Activated CD4-positive, alpha-beta T cell treated with anti-CD3 and anti-CD28 coated beads, Interleukin-2, amount 50 U/mL, for 24 hours (primary cell): ENCODE measurements at places on chromosomes 16 and 17.

DNA sequence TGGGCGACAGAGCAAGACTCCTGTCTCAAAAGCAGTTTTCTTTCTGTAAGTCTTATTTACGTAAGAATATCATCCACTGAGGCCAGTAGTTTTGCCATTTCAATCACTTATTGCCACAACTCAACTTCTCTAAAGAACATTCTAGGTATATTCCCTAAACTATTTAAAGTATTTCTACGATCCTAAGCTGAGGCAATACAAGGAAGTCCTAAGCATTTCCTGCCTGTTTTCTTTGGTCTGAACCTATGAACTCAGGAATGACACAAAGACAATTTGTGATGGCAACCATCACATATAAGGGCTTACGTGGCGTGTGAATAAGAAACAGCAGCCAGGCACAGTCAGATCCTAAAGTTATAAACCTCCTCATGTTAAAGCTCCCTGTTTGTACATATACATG lies 14.2 kb downstream of the USP36 start:
- no peak for DNase-seq

DNA sequence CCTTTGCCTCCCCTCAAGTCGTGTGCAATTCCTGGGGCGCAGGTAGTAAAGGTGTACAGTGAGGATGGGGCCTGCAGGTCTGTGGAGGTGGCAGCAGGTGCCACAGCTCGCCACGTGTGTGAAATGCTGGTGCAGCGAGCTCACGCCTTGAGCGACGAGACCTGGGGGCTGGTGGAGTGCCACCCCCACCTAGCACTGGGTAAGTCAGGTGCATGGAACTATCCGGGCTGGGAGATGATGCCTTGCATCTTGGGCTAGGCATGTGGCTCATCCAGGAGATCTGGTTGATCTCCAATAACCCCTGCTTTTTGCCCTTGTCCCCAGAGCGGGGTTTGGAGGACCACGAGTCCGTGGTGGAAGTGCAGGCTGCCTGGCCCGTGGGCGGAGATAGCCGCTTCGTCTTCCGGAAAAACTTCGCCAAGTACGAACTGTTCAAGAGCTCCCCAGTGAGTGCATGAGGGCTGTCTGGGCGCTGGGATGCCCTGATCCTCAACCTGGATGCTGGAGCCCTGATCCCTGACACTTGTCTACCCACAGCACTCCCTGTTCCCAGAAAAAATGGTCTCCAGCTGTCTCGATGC lies 5.2 kb downstream of the GRB7 start:
- DNase-seq = no peak

- no peak for DNase-seq
Observed at GRCh38 chr16:85983064-85983463, 84.1 kb downstream of the IRF8 start.

GRCh38 chr17:37518826-37519225 lies 29.1 kb downstream of the DUSP14 start:
- DNase-seq = no peak

DNA sequence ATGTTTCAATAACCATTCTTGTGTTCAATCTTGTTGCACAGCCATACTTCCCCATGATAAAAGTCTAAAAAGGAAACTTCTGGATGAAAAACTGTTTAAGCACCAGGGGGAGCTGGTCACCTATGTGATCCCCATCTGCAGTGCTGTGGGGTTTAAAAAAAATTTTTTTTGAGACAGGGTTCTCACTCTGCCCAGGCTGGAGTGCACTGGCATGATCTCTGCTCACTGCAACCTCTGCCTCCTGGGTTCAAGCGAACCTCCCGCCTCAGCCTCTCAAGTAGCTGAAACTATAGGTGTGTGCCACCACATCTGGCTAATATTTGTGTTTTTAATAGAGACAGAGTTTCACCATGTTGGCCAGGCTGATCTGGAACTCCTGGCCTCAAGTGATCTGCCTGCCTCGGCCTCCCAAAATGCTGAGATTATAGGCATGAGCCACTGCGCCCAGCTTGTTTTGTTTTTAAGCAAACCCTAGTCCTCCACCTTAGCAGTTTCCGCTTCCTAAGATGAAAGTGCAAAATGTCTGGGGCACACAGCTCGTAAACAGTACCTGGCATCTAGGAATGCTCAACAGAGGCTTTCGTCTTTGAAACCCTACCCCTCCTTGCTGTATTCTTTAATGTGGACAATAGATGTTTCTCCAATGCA lies 25.4 kb downstream of the DNAJA2 start:
- DNase-seq = no peak

DNA sequence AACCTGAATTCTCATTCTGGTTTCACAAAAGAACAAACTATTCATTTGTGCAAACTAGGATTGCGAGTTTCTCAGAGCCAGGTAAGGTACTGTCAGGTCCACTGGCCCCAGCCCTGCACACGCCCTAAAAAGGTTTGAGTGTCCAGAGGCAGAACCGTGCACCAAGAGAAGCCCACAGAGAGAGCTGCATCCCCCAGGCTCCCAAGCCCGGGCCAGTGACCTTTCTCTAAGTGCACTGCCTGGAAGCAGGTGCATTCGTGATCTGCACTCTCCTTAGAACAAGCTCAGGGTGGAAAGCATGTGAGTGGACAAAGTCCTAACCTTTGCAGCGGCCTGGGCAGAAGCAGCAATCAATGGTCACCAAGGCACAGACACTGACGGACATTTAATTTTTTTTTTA lies 26.8 kb downstream of the MEAK7 start:
- no peak for DNase-seq

GRCh38 chr17:61323909-61324868 lies 75.5 kb upstream of the TBX2 start:
- no peak for DNase-seq

GRCh38 chr17:44828919-44829522 lies 1.1 kb downstream of the GJC1 start:
- DNase-seq = no peak

DNA sequence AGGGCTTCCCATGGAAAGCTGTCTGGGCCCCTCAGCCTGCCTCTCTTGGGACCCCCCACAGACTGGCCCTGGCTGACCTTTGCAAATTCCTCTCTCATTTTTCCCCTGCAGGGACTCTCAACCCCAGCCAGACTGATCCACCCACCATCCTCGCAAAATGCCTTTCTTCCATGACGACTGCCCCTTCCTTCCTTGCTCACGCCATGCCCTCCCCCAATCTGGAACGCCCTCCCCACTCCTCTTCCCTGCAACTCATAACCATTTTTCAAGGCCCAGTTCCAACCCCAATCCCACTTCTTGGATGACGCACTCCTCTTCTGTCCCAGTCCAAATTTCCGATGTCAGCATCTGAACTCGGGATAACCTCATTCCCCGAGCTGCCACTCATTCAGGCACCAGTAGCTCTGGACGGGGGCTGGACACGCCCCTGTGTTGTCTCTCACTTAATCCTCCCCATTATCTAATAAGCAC lies 1.3 kb upstream of the DNAI2 start:
- no peak for DNase-seq
